ENCODE measurements at places on chromosomes 5 and 9.

DNA sequence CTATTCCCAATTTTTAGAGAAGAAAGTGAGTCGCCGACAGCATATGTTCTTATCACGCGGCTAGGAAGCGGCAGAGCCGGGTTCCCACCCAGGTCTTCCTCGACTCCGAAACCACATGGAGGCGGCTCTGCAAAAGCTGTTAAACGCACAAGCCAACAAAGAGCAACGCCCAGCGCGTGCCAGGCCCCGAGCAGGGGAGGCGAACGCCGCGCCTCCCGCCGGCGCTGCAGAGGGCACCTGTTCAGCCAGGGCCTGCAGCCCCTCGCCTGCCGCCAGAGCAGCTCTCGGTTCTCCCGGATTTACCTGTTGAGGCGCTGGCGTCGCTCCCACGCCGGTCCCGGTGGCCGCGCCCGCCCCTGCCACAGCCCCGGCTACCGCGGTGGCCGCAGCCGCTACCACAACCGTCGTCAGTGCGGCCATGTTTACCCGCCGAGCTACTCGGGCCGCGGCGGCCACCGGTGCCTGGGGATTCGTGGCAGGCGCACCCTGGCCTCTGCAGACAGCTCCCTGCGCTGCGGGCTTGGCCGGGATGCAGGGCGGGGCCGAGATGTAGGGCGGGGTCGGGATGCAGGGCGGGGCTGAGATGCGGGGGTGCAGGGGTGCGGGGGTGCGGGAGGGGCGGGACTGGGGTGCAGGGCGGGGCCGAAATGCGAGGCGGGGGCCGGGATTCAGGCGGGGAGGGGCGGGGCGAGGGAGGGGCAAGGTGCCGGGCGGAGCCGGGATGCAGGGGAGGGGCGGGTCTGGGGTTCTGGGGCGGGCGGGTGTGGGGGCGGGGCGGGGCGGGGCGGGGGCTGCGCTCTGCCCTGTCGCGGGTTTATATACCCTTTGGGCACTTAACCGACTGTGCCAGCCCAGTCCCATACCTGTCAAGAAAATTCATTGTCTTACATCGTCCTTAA, at the start of gene CCDC112:
TSS of gene CCDC112 (minus strand) at position 531 of the 899 bp plus-strand sequence. CDS start at position 420, 111 bp downstream.
- peak; percentile 57 for DNase-seq

GRCh38 chr9:77512876-77513275, 135.2 kb downstream of the GNA14 start:
- DNase-seq: no peak

DNA sequence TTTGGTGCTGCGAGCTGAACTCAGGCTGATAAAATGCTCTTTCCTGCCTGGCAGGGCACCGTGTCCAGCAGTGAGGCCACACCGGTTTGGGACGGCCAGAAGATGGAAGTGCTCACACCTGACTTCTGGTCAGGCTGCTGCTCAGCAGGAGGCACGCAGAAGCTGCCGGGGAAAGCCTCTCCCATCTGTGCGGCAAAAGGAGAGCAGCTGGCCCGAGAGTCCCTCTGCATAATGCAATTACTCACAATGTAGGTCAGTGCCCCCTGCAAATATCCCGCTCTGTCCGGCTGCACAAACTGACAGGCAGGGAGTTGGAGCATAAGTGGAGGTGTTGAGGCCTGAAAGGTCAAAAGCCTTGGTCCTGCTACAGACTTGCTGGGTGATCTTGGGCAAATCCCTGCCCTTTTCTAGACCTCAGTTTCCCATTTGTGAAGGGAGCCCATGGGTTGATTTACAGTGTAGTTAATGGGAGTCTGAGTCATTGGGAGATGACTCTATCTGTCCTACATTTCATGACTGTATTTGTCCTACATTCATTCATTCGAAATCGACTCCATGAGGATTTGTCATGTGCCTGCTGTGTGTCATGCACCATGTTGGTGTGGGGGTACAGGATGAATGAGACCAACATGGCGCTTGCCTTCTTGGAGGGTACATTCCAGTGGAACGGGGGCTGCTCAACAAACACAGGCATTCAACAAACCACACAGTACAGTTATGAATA, 61.8 kb upstream of the TBC1D2 start:
- DNase-seq: no peak

DNA sequence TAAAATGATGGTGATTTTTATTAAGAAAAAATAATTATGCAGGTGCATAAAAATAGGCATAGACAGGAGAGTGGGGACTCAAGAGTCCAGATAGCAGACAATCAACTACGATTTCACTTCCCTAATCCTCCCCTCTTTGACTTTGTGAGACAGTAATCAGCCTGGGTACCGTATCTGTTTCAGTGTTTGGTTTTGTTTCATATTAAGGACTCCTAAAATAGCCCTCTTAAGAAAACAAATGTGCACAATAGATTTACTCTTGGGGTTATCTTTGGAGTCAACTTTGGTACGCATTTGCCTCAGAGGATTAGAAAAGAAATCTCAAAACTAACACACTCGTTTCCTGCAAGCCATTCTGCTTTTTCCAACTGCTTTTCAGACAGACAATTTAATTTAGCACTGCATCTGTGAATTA, 96.3 kb downstream of the ZNF608 start:
- DNase-seq: no peak

GRCh38 chr9:111272581-111272980, 57.4 kb downstream of the OR2K2 start:
- DNase-seq: no peak

GRCh38 chr5:6581559-6582426, 51.1 kb downstream of the NSUN2 start:
- no peak for DNase-seq

- DNase-seq: no peak
Observed at GRCh38 chr5:65969539-65970393, 43.4 kb downstream of the ERBIN start.

DNA sequence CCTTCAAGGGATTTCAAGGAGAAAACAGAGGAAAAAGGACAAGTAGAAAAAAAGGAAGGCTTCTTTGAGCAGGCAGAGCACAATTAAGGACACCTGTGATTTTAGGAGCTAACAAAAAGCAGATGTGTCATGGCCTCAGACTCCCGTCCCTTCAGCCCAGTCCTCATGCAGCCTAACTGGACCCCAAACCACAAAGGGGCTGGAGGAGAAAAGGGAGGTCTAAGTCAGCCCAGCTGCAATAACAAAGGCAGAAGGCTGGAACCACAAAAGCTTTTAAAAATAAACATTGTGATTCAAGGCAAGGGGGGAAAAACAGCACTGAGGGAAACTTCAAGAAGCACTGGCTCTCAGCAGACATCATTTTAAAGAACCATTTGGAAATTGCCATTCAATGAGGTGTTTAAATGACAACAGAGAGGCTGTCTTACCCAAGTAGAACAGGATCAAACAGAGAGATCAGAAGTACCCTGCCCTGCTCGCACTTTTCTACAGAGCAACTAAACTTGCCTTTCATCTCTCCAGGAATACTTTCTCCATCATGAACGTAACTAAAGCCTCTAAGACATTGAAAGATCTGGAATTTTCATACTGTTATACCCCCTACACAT, 89.3 kb downstream of the SEMA5A start:
- DNase-seq: no peak

DNA sequence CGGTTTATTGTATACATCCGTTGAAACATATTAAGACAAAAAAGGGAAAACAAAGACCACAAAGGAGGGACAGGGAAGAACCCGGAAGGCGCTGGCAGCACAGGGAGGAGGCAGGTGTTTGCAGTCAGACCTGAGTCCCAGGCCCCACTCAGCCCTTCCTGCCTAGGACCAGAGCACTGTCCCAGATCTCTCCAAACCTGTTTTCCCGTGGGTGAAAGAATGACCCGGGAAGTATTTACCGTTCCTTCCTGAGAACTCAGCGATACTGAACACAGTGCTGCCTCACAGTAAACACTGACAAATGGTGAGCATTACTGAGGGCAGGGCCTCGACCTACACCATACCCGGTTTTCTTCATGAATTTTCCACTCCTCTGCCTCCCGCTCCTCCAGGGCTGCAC, 1.2 kb downstream of the ABO start:
- DNase-seq: no peak

GRCh38 chr5:95184924-95185323, 100.0 kb downstream of the MCTP1 start:
- DNase-seq: no peak

- DNase-seq: no peak
Observed at GRCh38 chr9:1845425-1845824, 169.7 kb upstream of the SMARCA2 start.

DNA sequence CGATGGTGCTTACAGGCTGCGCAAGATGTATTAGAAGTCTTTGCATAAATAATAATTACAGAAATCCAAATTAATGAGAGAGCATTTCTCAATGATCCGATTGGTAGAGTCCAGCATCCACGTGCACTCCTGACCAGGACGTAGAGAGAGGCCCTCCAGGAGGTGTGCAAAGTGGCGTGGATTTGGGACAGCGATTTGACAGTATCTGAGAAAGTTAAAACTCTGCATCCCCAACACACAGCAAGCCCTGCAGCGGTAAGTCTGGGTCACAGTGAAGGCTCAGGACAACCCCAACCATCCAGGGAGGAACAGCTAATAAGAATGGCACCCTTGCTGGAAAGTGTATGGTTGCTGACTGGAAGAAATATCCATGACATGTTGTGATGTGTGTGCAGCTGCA, 180.2 kb downstream of the AUH start:
- DNase-seq: no peak

DNA sequence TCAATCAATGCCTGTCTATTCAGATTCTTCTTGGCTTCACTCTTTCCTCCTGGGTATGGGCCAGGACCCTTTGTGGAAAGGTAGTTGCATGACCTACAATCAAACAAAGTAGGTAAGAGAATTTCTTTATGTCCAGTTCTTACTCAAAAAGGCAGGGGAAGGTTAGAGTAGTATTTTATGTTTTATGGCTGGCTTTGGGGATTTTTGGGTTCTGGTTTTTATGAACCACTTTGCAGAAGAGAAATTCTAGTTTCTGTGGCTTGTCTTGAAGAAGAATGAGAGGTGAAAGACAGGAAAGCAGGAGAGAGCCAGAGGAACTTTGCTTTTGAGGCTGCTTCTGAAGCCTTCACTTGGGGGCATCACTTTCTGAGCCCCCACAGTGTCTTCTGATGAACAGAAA, 14.7 kb upstream of the CRHBP start:
- DNase-seq: no peak

GRCh38 chr5:111461934-111462333, 50.4 kb downstream of the STARD4 start:
- no peak for DNase-seq

DNA sequence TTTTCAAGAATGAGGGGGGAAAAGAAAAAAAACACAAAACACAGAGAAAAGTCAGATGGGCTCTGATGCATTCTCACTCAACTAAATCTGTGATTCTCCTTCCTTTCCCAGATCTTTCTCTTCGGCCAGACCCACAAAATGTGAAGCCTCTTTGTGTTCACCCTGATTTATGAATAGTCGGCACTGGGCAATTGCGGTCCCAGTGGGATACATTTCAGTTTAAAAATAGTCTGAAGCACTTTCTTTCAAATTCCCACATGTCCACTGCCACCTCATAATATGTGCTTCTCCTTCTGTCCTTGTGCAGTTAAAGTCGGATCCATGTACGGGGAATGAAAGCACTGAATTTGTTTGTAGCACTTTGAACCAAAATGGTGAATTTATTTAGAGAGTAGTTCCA, 995.4 kb upstream of the WWC1 start:
- DNase-seq: no peak

- no peak for DNase-seq
Observed at GRCh38 chr9:28650327-28650726, 1077.0 kb upstream of the C9orf72 start.

GRCh38 chr5:137575847-137576246, 76.7 kb upstream of the SPOCK1 start:
- DNase-seq: no peak

GRCh38 chr5:139823757-139824355, 28.2 kb downstream of the PSD2 start:
- DNase-seq: no peak

DNA sequence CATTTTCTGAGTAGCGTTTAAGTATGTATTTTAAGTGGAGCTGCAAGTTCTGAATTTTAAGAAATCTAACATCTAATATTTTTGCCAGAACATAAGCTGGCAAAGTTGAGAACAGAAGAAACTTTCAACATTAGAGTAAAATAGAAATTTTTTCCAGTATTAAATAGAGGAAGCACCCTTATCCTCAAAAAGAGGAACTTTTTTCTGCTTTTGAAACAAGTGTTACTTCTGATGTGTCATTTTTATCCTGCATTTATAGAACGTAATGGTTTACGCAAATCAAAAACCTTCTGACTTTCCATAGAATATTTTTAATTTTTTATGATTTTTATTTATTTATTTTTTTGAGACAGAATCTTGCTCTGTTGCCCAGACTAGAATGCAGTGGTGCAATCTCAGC, 21.8 kb downstream of the ZBED3 start:
- no peak for DNase-seq

DNA sequence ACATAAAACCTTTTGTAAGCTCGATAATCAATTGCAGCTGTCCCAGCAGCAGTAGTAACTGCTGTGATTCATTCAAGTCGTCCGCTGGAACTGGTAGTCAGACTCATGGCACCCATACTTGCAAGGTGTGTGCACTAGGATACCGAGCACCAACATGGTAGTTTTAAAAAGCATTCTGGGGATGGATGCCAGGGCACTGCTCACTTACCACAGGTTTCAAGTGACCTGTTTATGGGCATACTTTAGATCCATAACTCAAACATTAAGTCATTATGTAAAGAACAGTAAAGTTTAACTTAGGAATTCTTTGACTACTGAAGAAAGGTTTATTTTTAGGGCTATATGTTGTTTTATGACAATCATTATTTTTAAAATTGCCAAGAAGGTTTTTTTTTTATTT, 2277.6 kb downstream of the MAT2B start:
- DNase-seq: no peak

- no peak for DNase-seq
Observed at GRCh38 chr5:149426931-149427330, 47.8 kb upstream of the IL17B start.

- DNase-seq: no peak
Observed at GRCh38 chr5:179257176-179257682, 88.0 kb downstream of the ADAMTS2 start.

DNA sequence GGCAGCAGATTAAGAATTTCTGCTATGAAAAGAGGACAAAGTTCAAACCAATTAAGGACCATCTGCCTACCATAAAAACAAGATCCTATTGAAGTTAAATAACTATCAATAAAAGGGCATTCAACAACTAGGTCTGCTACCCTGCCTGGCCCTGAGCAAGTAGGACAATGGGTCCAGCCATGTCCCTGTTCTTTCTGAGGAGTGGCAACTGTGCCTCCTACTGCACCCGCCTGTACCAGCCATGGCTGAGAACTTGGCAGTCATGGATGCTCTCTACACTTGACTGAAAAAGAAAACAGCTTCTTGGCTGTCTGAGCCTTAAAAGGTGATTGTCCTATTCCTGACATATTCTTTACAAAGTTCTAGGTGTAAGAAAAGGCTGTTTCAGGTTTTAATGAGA, 652.4 kb downstream of the PDE4D start:
- DNase-seq: no peak
